ENCODE measurements at places on chromosomes 11 and 22. TPM values are rescaled to one million over a fixed set of nuclear protein-coding genes. Genes with fewer than 3 reads are reported as not detected.

GTSE1 gene
- 4.4 TPM for total RNA-seq

POU2AF1 gene
- 0.08 TPM for total RNA-seq

SLC6A5 gene
- total RNA-seq = not detected

APOA4 gene
- total RNA-seq = 1,133 TPM

EXPH5 gene
- 4.5 TPM for total RNA-seq

MFRP gene
- total RNA-seq = not detected

GRK3 gene
- 7.3 TPM for total RNA-seq

GAB4 gene
- not detected for total RNA-seq

OR4D5 gene
- total RNA-seq = 0.77 TPM

ARHGAP20 gene
- total RNA-seq = 4.8 TPM

SMIM35 gene
- total RNA-seq = not detected

PDE2A gene
- total RNA-seq = 2.2 TPM

KCNE3 gene
- 18.6 TPM for total RNA-seq

KREMEN1 gene
- total RNA-seq = 10.5 TPM

MUC5B gene
- total RNA-seq = 0.07 TPM

TLCD5 gene
- total RNA-seq = 9.0 TPM

CHEK1 gene
- total RNA-seq = 10.0 TPM

ELF5 gene
- 0.16 TPM for total RNA-seq

HOATZ gene
- not detected for total RNA-seq

SHISAL1 gene
- total RNA-seq = 2.4 TPM

OR4A5 gene
- not detected for total RNA-seq

ALG8 gene
- 43.1 TPM for total RNA-seq

FIBP gene
- total RNA-seq = 74.9 TPM

OR8G1 gene
- not detected for total RNA-seq

CTSC gene
- total RNA-seq = 178 TPM

KDELR3 gene
- 98.9 TPM for total RNA-seq

ASCL2 gene
- 5.6 TPM for total RNA-seq

MAFF gene
- total RNA-seq = 55.9 TPM

OR52H1 gene
- not detected for total RNA-seq

Data from hepatocyte (in vitro differentiated cells).